ENCODE measurements at places on chromosomes 1 and 21.

DNA sequence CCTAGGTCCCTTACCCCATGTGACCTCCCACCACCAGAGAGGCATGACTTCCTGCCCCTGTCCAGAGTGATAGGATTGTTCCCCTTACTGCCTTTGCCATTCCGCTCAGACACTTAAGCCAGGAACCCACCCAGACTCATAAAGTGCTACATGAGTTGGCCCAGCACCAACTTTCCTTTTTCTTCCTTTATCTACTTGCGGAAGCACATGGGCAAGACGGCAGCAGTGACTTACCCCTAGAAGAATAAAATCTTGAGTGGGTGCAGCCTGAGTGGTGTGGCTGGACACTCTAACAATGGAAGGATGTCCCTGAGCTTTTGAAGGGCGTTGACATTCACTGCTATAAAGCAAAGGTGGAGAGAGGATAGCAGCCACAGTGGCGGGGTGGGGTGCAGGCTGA lies 100.1 kb downstream of the MAB21L3 start:
- no peak for DNase-seq

GRCh38 chr1:237232501-237232900 lies 190.5 kb downstream of the RYR2 start:
- no peak for DNase-seq

DNA sequence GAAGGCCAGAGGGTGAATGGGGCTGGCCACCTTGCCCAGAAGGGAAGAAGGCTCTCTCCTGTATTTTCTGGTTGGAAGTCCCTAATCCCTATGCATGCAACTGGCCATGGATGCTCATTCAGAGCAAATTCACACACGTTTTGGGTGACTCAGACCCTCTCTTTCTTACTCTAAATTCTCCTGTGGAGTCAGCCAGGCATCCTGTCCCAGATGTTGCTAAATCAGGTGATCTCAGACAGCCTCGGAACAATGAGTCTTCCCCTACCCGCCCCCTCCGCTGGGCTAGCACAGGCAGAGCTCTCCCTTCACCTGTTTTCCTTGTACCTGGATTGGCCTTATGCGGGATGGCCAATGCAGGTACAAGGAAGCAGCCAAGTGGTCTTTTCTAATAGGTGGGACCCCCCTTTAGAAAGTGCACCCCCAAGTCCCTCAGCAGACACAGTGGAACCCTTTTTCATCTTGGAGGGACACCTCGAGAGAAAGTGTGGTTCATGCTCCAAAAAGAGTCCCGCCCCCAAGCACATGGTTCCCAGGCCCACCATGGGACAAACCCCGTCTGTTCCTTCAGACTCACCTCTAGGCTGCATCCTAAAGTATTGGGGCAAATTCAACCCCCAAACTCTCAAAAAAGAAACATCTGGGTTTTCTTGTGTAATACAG lies 8.6 kb downstream of the S100A6 start:
- no peak for DNase-seq

DNA sequence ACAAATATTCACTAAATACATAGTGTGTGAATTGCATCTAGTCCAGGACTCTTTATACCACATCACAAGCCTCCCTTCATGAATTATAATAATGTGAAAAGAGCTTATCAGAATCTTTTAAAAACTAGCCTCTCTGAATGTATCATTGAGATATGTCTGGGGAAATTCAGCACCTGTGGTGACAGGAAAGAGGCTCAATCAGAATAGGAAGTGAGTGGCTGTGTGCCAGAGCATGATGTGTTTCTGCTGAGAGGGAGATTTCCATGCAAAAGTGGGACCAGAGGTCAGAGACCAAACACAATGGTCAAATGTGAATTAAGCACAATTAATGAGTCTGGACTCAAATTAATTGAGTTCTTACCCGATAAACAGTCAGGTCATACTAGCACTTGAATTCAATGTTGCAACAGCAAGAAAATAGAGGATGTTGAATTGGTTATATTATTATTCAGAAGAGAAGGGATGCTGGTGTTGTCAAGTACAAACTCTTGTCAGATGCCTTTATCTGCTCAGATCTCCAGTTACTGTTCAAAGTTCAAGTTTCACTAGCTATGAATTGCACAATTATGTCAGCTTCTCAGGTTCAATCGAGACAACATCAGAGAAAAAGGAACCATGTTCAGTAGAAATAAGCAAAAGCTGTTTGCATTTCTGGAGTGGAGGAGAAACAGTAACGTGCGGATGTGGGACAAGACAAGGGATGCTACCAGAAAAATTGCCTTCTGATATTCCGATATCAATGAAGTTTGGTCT lies 226.2 kb downstream of the ZNF326 start:
- no peak for DNase-seq

- DNase-seq, result no peak
These were observed 58.5 kb downstream of the PKN2 start for GRCh38 chr1:88742531-88742930.

- no peak for DNase-seq
These were observed 672 bp upstream of the PHLDA3 start for GRCh38 chr1:201469645-201470074.

DNA sequence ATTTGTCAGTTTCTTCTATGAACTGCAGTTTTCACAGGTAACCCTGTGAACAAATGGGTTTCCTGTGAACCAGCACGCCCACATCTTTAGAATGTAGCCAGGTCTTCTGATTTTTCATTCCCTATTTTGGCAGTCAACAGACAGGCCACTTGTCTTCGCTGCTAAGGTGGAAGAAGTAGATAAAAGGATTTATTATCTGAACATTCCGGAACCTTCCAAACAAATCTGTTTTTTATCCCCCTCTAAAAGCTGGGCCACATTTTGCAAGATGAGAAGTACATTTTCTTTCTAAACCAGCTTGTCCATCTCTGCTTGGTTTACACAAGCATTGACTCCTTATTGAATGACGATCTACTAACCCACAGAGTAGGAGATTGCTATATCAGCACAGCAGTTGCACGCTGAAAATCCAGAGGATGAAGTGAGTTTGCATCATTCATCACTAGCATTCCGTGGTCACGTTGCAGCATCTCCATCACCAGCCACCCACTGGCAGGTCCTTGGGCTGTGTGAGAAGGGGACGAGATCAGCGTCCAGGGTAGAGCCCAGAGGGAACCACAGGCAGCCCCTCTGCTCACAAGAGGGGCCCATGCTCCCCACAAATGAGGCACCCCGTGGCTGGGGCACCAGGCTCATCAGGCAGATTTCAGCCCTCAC lies 83.5 kb downstream of the TOMM20 start:
- no peak for DNase-seq

DNA sequence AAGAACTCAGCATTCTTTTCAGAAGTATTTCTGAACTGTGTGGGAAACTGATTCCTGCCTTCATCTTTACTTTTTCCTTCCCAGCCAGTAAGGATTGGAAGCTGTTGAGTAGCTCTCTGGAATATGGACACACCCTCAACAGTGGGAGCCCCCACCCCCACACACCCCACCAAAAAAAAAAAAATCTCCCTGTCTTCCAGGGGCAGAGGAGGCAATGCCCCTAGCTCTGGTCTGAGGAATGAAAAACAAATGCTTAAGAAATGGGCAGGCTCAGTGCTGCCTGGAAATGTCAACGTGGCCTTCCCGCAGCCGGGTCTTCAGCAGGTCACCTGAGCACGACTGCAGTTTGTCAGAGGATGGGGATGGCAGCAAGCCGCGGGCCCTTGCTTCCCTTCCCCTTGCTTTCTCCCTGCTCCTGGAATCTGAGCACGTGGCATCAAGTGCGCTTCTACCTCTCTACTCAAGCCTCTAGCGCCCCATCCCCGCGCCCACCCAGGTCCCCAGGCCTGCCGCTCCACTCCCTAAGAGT lies 479 bp downstream of the RGS16 start:
- DNase-seq, result no peak

DNA sequence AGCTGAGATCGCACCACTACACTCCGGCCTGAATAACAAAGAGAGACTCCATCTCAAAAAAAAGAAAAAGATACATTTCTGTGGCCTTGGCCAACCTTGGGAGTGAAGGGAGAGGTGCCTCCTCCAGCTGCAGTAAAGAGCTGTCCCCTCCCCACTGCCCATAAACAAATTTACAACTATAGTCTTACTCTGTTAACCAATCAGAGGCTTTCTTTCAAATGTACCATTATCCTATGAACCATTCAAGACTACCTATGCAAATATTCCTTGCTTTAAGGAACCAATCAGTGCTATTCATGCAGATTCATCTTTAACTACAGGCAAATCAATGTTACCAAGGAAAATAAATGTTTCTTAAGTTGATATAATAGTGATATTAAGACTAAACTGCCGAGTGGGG lies 1.0 kb downstream of the CELA2B start:
- no peak for DNase-seq

DNA sequence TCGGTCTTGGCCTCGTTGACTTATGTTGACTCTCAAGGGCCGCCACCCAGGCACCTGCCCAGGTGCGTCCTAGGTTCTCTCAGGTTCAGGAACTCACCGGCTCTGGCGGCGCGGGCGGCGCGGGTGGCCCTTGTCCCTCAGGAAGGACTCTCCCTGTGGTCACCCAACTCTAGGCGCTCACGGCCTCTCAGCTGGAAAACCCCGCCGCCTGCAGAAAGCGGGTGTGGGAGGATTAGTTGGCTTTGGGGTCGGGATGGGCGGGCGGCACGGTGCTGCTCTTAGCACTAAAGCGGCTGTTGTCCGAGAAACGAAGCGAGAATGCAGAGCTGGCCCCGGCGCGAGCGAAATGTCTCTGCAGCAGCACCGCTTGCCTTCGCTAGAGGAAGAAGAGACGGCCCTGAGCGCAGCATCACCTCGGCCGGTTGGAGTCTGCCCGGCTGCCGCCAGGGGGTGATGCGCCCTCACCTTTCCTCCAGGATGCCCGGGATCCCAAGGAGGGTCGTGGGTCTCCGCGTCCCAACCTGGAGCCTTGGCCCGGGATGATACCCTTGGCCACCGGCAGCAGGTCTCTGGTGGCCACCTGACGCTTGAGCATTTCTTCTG lies 8.1 kb upstream of the TADA1 start:
- DNase-seq, result peak; percentile 30

GRCh38 chr1:68321084-68321685 lies 88.9 kb upstream of the WLS start:
- peak; percentile 16 for DNase-seq

DNA sequence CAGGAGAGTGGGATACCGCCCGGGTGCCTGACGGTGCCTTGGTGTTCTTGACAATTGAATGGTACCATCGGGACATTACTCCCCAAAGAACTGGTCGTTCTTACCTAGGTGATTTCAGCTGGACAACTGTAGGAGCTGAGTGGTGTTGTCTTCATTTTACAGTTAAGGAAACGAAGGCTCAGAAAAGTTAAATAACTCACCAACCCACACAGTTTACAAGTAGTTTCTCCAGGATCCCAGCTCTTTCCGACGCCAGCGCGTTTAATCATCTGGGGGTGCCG lies 1.6 kb downstream of the PIK3CD start:
- DNase-seq, result peak; percentile 41

GRCh38 chr1:154867841-154868605 lies 2.1 kb downstream of the KCNN3 start:
- DNase-seq, result no peak

- no peak for DNase-seq
These were observed 1.8 kb upstream of the TBX15 start for GRCh38 chr1:118989878-118990378.

Measured in GM20000 (cell line).